ENCODE measurements at places on chromosomes 5 and 9.
A peak's percentile ranks its signal among the peaks of the same experiment; 100 is the strongest.

DNA sequence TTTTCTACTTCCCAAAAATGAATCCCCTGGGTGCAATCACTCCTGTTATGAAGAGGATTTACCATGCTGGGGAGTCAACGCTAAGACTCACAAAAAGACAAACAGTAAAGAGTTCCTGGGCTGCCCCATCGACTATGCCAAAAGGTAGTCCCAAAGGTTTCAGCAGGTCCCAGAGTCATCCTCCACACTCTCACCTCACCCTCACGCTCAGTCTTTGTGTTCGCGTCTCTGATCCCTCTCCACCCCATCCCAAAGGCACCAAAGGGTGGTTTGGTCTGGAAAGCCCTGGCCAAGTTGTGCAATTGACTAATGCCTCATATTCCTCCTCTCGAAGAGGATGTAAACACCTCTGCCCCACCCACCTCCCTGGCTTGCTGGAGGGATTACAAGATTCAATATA, 240.2 kb upstream of the NFIL3 start:
- no peak for DNase-seq

DNA sequence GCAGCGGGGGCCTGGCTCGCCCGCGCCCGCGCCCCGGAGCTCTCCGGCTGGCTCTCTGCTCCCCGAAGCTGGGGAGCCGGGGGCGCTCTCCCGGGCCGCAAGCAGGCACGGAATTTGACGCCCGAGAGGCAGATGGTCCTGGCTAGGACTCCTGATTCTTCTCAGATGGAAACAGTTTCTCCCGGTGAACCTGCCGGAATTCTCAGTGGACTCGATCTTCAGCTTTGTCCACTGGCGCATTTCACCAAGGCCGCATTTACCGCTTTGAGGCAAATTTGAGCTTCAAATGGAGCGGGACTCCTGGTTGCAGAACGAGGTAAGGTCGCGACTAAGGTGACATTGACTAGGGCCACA, 305.7 kb upstream of the KCNN2 start:
- DNase-seq: no peak

- no peak for DNase-seq
These were observed 8.9 kb downstream of the MTX3 start for GRCh38 chr5:79982136-79982535.

GRCh38 chr9:97710356-97711222, 13.4 kb upstream of the XPA start:
- peak; percentile 79 for DNase-seq

DNA sequence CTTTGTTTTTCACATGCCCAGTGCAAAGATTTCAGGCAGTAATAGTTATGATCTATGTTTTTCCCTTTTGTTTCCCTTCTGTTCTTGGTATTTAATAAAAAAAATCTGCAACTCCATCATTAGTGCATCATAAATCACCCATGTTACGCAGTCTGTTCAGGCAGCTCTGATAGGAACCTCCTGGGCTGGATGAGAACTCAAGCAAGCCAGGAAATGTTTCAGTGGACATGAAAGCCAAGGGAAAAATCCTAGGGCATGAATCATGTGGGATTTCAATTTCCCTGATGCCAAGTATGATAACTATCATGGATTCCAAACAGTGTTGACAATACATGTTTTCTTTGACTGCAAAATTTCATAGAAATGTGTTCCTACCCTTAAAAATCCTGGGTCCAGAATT, 119.7 kb upstream of the TARS1 start:
- DNase-seq: no peak
